ENCODE measurements at places on chromosomes 1 and 21. TPM values are rescaled to one million over a fixed set of nuclear protein-coding genes. Genes with fewer than 3 reads are reported as not detected.
A peak's percentile ranks its signal among the peaks of the same experiment; 100 is the strongest.

DNA sequence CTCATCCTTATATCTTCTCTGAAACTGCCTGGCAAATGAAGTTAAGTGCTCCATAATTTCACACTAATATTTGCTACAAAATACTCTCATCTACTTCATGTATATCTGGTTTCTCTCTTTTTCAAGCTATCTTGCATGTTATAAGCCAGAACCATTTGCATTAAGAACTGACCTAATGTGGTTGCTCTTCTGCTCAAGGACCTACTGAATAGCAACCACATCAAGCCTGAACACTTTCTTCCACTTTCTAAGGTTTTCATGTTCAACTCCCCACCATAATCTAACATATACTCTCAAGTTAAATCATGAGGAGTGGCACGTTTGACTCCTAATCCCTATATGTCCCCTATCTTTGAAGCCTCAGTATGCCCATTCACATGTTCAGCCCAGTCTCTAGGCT lies 27.2 kb downstream of the RGS1 start:
- H3K27me3 ChIP-seq, result no peaks in the 10 kb centered on the region
- H3K4me3 ChIP-seq, result no peak overlapping the region
- peaks cover 7% of the 10 kb centered on the region for H3K4me1 ChIP-seq
- DNase-seq, result no peak
- H3K27ac ChIP-seq, result no peak overlapping the region

GRCh38 chr1:11563560-11564069 lies 84.7 kb downstream of the DISP3 start:
- no peaks in the 10 kb centered on the region for H3K4me1 ChIP-seq
- H3K36me3 ChIP-seq, result no peaks in the 10 kb centered on the region
- peak; percentile 59 for DNase-seq
- peaks cover 3% of the 10 kb centered on the region for H3K27me3 ChIP-seq
- no peak overlapping the region for H3K4me3 ChIP-seq

Gene SLAMF9
- total RNA-seq, result not detected

DNA sequence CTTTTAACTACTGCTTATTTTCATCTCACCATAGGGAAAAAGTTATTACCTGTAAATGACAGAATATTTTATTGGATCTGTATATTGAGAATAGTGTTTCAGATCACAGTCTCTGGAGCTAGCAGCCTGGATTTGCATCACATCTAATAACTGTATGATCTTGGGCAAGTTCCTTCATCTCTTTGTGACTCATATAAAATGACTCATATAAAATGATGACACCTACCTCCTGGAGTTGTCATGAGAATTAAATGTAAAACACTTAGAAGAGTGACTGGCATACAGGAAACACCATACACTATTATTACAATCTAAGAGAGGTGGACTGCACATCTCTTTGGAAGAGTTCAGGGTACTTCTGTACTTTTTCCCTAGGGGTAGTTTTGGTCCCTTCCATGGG lies 421.3 kb downstream of the NEGR1 start:
- H3K27ac ChIP-seq, result no peak overlapping the region
- H3K4me1 ChIP-seq, result no peaks in the 10 kb centered on the region
- no peak overlapping the region for H3K4me3 ChIP-seq
- H3K36me3 ChIP-seq, result no peaks in the 10 kb centered on the region

- no peaks in the 10 kb centered on the region for H3K27me3 ChIP-seq
- no peak for DNase-seq
- H3K27ac ChIP-seq, result no peak overlapping the region
- H3K4me3 ChIP-seq, result no peak overlapping the region
- no peaks in the 10 kb centered on the region for H3K36me3 ChIP-seq
These were observed 15.4 kb downstream of the HDAC1 start for GRCh38 chr1:32307324-32307723.

Gene UTS2
- total RNA-seq, result 0.76 TPM

GRCh38 chr21:42460391-42461184 lies 35.4 kb downstream of the RSPH1 start:
- H3K27me3 ChIP-seq, result no peaks in the 10 kb centered on the region
- peak overlapping the region; percentile 51 for H3K4me3 ChIP-seq
- DNase-seq, result peak; percentile 82
- H3K36me3 ChIP-seq, result no peaks in the 10 kb centered on the region

DNA sequence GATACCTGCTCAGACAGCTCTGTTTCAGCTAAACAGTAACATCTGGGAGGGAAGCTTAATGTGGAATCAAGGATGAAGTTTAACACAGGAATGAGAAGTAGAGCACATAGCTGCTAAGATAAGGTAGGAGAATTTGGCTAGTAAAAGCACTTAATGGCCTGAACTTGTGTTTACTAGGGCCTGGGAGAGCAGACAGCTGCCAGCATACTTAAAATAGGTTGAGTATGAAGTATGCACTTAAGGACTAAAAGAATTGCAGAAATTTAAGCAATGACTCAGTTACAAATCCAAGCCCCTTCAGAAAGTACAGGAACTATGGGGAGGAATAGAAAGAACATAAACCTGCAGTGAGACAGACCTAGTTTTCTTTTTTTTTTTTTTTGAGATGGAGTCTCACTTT lies 53.0 kb downstream of the BACH1 start:
- H3K4me1 ChIP-seq, result peaks cover 19% of the 10 kb centered on the region
- no peaks in the 10 kb centered on the region for H3K27me3 ChIP-seq
- H3K36me3 ChIP-seq, result peaks cover 11% of the 10 kb centered on the region
- no peak for DNase-seq

Gene LELP1
- total RNA-seq, result not detected

GRCh38 chr1:94602316-94602715 lies 60.8 kb upstream of the F3 start:
- H3K36me3 ChIP-seq, result no peaks in the 10 kb centered on the region
- no peaks in the 10 kb centered on the region for H3K27me3 ChIP-seq
- H3K4me3 ChIP-seq, result peak overlapping the region; percentile 45
- H3K27ac ChIP-seq, result peak overlapping the region; percentile 78
- peaks cover 13% of the 10 kb centered on the region for H3K4me1 ChIP-seq

DNA sequence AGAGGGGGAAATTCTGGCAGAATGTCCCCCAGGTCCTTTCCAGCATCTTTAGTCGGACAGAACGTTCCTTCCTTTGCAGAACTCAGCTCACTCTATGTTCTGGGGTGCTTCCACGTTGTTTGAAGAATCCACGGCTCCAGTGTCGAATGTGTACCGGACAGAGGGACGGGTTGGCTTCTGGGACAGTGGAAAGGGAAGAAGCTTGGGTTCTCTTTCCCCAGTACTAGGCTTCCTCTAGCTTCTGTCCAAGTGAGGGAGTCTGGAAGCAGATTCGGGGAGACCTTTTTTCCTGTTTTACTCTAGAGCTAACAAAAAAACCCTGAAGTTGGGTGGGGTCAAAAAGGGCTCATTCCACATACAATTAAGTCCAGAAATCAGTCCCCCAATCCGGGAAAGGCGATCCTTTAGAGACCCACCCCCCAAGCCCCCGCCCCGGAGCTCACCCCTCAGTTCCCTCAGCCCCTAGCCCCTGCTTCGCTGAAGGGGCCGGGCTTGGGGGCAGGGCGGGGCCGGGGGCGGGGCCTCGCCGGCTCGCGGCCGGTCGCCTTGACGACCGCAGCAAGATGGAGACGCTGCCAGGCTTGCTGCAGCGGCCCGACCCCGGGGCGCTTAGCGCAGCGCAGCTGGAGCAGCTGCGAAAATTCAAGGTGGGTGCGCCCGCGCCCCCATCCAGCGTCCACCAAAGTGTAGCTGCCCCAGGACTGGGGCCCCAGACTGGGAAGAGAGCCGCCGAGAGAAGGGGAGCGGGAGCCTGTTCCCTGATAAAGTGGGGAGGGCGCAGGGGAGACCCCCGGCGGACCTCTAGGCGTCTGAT lies at the start of gene RIIAD1:
RIIAD1 (plus strand) TSS at position 549 of the 814 bp plus-strand sequence; CDS start at position 564, 15 bp downstream.
- peak; percentile 87 for DNase-seq
- H3K4me1 ChIP-seq, result peaks cover 41% of the 10 kb centered on the region
- H3K36me3 ChIP-seq, result no peaks in the 10 kb centered on the region
- H3K27ac ChIP-seq, result peak within 1 kb of the TSS; percentile 62
- H3K4me3 ChIP-seq, result peak within 1 kb of the TSS; percentile 62
- peaks cover 20% of the 10 kb centered on the region for H3K27me3 ChIP-seq

DNA sequence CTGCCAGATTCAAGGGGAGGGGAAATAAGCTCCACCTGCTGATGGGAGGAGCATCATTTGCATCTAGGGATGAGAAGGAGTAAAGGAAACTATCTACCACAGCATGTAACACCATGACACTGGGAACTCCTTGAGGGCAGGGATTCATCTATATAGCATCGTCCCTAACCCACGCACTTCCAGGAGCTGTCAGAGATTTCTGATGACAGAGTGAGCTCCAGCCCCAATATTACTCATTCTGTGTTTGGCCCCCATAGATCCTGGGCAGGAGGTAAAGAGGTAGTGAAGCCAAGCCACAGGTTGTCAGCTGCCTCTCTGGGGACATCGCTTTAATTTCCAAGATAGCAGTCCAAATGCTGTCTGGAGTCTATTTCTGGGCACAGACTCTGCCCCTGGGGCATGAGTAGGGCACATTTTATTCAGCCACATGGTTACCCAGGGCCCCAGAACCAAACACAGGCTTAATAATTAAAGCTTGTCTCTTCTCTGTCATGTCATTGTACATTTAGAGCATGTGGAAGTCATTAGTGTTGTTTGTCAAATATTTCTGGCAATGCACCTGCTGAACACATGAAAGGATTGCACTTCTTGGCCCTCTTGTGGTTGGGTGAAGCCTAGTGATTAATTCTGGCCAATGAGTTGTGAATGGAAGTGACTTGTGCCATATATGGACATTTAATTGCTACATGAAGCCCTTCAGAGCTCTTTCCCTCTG lies 105.9 kb upstream of the POU3F1 start:
- H3K4me3 ChIP-seq, result no peak overlapping the region
- H3K36me3 ChIP-seq, result no peaks in the 10 kb centered on the region
- H3K27me3 ChIP-seq, result no peaks in the 10 kb centered on the region
- H3K27ac ChIP-seq, result no peak overlapping the region
- DNase-seq, result no peak

Gene KCNK2
- not detected for total RNA-seq

- no peaks in the 10 kb centered on the region for H3K36me3 ChIP-seq
- H3K27ac ChIP-seq, result no peak overlapping the region
- H3K27me3 ChIP-seq, result peaks cover 4% of the 10 kb centered on the region
- no peak for DNase-seq
- no peaks in the 10 kb centered on the region for H3K4me1 ChIP-seq
These were observed 33.0 kb upstream of the TRABD2B start for GRCh38 chr1:48030211-48030610.

DNA sequence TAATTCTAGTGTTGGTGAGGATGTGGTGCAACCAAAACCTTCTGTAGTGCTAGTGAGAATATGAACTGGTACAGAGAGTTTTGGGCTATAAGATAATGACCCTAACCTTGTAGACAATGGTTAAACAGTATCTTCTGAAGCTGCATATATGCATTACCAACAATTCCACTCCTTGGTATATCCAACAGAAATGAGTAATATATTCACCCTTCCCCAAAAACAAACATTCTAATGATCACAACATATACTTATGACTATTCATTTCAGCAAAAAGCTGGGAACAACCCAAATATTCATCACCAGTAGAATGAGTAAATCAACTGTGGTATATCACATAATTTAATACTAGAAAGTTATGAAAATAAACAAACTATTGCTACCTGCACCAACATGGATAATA lies 39.6 kb upstream of the DPYD start:
- DNase-seq, result no peak
- no peaks in the 10 kb centered on the region for H3K36me3 ChIP-seq
- H3K4me1 ChIP-seq, result no peaks in the 10 kb centered on the region

Gene THEM5
- total RNA-seq, result not detected

GRCh38 chr1:36107394-36107793 lies 17.6 kb downstream of the COL8A2 start:
- H3K4me3 ChIP-seq, result no peak overlapping the region
- no peak for DNase-seq
- H3K27ac ChIP-seq, result no peak overlapping the region
- peaks cover 18% of the 10 kb centered on the region for H3K4me1 ChIP-seq

GRCh38 chr1:112711041-112711440 lies 4.1 kb downstream of the PPM1J start:
- no peak overlapping the region for H3K27ac ChIP-seq
- no peaks in the 10 kb centered on the region for H3K36me3 ChIP-seq
- peak; percentile 74 for DNase-seq
- no peak overlapping the region for H3K4me3 ChIP-seq
- peaks cover 5% of the 10 kb centered on the region for H3K27me3 ChIP-seq

- H3K4me1 ChIP-seq, result no peaks in the 10 kb centered on the region
- H3K27me3 ChIP-seq, result no peaks in the 10 kb centered on the region
- H3K27ac ChIP-seq, result no peak overlapping the region
- H3K4me3 ChIP-seq, result no peak overlapping the region
- no peak for DNase-seq
These were observed 46.2 kb downstream of the KDM5B start for GRCh38 chr1:202762019-202762418.

DNA sequence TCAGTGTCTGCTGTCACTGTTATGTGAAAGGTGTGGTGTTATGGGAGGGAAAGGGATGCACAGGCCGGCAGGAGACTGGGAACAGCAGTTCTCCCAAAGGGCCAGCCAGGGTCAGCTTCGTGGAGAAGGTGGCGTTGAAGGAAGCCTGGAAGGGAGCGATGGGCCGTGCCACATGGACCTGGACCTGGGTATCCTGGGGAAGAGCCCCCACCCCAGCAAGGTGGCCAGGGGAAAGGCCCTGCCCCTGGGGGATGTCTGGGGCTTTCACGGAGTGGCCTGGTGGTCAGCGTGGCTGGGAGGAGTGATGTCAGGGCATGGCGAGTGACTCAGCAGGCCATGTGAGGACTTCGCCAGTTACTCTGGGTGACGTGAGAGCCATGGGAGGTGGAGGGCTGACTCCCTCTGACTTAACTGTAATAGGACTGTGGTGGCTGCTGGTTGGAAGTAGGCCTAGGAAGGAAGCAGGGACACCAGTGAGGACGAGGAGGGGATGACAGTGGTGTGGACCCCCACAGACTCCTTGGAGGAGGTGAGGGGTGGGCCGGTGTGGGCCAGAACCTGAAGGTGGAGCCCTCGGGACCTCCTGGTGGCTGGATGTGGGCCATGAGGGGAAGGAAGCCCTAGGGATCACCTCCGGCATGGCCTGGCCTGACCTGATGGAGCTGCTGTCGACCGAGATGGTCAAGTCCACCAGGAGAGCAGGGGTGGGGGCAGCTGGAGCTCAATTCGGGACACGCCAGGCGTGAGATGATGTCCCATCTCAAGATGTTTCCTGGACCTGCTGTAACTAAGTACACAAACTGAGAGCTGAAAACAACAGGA lies 54.5 kb downstream of the BACE2 start:
- H3K27me3 ChIP-seq, result no peaks in the 10 kb centered on the region
- no peak for DNase-seq
- no peak overlapping the region for H3K27ac ChIP-seq
- no peaks in the 10 kb centered on the region for H3K36me3 ChIP-seq

Gene TRMT1L
- 22.6 TPM for total RNA-seq

Gene CYP4A22
- not detected for total RNA-seq

- no peak overlapping the region for H3K4me3 ChIP-seq
- no peaks in the 10 kb centered on the region for H3K27me3 ChIP-seq
- no peak overlapping the region for H3K27ac ChIP-seq
- peak; percentile 28 for DNase-seq
- H3K4me1 ChIP-seq, result no peaks in the 10 kb centered on the region
These were observed 13.7 kb downstream of the PARS2 start for GRCh38 chr1:54750596-54750995.

Gene RHEX
- total RNA-seq, result 6.2 TPM

- H3K36me3 ChIP-seq, result no peaks in the 10 kb centered on the region
- no peak for DNase-seq
- H3K4me1 ChIP-seq, result peaks cover 11% of the 10 kb centered on the region
- no peak overlapping the region for H3K27ac ChIP-seq
- H3K27me3 ChIP-seq, result peaks cover 48% of the 10 kb centered on the region
These were observed 4.8 kb upstream of the CRYBG2 start for GRCh38 chr1:26358411-26359384.

GRCh38 chr21:44929799-44930542 lies 9.3 kb upstream of the ITGB2 start:
- H3K27ac ChIP-seq, result peak overlapping the region; percentile 97
- H3K4me1 ChIP-seq, result peaks cover 92% of the 10 kb centered on the region
- H3K36me3 ChIP-seq, result no peaks in the 10 kb centered on the region

Gene AMY1A
- total RNA-seq, result not detected

Gene BMP8B
- 1.3 TPM for total RNA-seq

Gene GBP4
- total RNA-seq, result 36.9 TPM

Data from spleen (tissue), 13 donors.